ENCODE measurements at places on chromosomes 3 and 15.

DNA sequence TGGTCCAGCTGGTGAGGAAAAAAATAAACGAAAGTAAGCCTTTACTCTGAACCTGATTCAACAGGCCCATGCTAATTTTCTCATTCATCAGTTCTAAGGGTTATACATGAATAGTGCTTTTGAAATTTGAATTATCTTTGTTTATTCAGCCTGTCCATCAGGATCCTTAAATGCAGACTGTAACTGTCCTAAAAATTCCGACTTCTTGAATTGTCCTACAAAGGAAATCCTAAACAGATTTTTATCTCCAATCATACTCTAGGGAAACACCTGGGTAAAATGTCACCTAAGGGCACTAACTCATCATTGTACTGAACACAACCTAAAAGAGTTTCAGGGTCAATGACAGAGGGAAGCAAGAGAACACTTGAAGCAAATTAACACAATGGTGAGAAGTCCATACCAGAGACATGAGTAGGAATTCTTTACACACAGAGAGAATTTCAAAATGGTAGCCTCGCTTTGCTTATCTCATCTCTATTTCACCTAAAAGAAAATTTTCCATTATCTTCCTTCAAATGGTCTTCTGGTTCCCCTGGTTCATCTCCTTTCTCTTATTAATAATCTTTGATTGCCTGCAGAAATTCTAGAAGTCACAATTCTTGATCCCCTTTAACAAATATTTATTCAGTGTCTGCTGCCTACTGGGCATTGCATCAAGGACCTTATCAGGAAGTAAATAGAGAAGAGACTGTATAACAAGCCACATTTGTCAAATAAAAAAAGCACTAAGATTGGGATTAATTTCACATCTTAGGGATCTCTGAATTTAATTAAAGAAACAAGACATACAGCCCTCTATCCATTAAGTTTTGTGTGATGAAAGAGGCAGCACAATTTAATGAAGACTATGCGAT lies 182.7 kb downstream of the MEIS2 start:
- no peak for DNase-seq

DNA sequence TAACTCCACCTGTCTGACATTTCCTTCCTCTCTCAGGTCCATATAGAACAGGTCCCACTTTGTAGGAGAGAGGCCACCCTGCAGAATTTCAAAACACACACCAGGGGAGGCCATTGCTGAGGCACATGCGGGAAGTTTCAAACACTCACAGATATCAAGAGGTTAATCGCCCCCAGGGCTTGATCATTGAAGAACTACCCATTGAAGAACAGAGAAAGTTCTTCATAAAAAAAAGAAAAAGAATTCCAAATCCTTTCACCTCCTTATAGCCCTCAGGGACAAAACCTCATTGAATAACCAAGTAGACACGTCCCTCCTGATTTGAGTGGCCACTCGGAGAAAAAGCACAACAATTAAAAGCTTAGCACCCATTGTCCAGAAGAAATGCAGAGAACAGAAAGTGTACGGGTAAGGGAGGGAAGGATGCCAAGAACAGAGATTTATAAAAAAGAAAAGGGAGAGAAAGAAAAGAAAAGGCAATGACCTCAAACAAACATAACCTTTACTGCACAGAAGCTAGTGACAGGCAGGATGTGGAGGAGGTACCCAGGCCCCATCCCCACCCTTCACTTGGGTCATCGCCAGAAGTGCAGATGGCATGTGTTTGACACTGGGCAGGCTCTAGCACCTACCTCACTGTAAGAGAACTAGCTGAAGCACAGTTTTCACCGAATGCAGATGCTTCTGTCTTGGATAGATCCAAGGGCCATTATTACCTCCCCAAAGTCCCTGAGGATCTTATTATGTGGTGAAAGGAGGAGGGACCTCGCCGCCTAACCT lies 112.3 kb upstream of the HES1 start:
- DNase-seq: no peak

DNA sequence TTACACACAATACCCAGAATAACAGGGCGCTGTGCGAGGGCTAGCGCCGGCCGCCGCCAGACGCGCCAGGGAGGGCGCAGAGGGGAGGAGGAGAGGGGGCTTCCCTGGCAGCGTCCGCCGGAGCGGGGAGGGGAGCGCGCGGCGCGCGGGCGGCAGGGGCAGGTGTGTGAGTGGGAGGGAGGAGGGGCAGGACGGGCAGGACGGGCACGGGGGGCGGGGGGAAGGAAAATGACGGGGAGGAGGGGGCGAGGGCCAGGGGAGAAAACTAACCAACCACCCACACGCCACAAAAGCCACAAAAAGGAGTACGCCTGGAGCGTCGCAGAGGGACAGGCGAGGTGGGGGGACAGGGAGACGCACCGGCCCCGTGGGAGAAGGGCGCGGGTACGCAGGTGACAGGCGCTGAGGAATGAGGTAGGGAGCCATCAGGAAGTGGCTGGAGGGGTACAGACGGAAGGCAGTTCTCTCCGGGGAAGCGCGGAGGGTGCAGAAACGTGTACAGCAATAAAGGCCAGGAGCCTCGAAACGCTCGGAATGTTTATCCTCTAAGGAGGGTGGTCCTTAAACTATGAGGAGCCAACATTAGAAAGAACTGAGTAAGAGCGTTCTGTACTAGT lies 610 bp upstream of the SATB1 start:
- peak; percentile 32 for DNase-seq

DNA sequence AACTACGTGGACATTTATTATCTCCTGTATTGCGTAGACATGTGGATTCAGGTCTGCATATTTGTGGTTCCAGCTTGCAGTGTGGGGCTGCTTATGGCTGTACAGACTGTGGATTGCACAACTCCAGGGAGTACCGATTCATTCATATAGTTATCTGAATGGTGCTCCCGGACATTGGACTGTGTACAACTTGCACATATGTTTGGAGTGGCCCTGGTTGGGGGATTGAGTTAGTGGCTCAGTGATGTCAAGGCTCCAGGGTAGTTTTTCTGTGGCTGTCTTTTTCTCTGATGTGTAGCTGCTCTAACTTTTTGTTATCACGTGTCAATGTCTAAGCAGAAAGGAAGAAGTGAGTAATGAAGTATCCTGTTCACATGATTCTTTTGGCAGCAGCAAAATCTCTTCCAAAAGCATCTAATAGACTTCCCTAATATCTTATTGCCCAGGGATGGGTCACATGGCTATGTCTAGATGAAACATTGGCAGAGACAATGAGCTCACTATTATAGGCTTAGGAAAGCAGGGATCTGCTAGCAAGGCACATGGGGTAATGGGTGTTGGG lies 15.8 kb downstream of the ST3GAL6 start:
- peak; percentile 84 for DNase-seq

DNA sequence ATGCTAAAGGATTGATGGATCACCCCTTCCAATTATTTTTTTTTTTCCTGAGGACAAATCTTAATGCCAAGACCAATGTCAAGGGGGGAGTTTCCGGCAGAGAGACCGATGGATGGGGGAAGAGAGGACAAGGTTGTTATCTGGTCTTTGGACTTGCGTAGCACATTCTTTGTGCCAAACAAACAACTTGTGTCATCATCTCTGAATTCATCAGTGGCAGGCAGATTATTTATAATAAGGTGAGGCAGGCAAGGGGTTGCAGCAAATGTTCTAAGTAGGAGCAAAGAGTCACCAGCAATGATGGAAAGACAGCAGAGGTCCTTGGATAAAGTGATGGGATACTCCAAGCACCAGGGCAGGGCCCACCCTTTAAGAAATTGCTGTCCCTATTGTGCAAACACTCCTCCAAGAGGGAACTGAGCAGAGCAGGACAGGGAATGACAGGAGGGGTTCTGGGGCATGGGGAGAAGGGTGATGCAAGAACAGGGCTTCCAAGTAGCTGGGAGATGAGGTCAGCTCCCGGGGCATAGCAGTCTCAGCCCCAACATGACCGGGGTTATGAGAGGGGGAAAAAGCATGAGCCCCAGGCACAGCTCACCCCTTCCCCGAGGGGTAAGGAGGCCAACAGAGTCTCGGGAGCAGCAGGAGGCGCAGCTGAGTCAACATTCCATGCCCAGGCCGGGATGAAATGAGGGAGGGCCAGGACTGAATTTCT lies 57.4 kb downstream of the ANXA2 start:
- peak; percentile 48 for DNase-seq
